ENCODE measurements at places on chromosomes 16 and 17.

GRCh38 chr17:9922012-9922848, 17.2 kb upstream of the RCVRN start:
- no peak for DNase-seq

DNA sequence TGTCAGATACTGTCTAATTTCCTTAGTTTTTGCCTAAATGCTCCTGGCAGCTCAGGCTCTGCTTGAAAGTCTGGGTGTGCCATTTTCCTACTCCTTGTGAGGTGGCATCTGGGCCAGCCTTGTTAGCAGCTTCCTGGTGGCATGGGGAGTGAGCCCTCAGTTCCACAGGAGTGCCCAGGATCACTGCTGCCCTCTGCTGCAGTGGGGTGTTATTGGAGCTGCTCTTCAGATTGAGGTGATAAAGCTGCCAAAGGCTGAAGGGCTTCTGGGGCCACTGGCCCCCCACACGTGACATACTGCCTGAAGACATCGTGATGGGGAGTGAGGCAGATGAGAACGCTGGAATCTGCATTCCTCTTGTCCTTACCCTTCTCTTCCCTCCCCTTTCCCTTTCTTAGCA, 27.4 kb downstream of the CEP95 start:
- no peak for DNase-seq

- no peak for DNase-seq
Measured at GRCh38 chr17:75237100-75238014, 24.0 kb downstream of the GGA3 start.

DNA sequence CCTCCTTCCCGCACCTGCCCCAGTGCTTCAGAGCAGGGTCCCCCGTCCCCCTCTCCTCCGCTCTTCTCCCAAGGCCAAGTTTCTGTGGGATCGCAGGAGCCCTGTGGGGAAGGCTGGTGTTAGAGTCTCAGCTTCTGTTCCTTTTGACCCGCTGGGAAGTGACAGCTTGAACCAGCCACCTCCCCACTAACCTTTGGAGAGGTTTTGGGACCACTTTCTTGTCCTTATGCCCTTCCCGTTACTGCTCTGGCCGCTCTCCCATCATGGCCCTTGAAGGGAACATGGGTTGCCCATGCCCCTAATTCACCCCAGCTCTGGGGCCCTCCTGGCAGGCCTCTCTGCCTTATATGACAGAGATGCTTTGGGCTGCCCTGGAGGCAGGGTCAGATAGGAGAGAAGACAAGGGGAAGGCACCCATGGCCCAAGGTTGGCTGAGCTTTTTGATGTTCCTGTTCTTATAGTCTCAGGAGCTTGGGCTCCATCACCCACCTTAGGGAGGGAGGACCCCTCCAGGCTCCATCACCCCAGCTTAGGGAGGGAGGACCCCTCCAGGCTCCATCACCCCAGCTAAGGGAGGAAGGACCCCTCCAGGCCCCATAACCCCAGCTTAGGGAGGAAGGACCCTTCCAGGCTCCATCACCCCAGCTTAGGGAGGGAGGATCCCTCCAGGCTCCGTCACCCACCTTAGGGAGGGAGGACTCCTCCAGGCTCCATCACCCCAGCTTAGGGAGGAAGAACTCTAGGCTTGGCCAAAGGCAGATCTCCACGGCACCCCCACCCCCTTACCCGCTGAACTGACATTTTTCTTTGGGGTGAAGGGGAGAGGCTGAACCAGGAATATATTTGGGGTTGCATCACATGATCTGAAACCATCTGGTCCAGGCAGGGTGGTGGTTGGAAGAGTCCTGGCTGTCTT, 45.0 kb downstream of the NT5M start:
- DNase-seq, result no peak

DNA sequence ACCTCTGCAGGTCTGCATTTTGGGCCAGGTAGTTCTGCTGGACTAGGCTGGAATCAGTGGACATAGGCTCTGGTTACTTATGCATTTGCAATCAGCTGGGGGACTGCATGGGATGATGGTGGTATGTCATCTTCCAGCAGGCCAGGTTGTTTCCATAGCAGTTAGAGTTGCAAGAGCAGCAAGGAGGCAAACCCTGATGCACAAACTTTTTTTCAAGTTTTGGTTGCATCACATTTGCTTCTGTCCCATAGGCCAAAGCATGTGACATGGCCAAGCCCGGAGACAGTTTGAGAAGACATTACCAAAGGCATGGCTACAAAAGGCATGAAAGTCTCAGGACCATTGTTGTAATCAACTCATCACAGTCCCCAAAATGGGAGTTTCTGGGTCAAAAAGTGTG, 58.2 kb downstream of the PRKCB start:
- DNase-seq, result no peak

DNA sequence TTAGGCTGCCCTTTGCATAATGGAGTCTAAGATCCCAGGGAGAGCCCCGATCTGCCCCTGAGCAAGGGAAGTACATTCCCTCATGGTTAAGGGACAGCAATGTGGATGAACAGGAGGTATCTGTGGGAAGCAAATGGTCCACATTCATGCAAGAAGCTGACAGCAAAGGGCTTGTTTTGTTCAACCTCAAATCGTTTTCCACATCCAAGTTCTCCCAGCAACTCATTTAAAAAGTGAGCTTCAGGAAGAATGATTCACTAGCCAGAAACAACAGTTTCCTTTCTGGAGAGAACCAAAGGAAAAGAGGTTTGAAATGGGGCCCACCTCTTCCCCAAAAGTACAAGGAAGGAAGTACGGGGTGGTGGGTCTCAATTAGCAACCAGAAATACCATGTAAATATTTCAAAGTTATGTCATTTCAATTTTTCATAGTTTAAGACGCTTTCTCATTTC, 9.4 kb downstream of the HSPB9 start:
- no peak for DNase-seq

DNA sequence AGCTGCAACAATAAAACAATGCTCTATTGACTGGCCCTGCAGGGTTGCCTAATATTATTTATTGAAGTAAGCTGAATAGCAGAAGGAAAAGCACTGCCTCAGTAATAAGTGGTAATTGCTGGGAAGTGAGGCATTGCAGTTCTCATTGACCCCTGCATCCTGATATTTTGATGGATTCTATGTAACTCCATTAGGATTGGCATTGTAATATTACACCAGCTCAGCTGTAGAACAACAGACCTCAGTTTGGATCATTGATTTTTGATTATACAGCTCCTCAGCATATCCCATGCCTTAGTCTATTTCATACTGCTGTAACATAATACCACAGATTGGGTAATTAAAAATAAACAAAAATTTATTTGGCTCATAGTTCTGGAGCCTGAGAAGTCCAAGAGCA, 650.6 kb upstream of the SALL1 start:
- DNase-seq, result peak; percentile 45

DNA sequence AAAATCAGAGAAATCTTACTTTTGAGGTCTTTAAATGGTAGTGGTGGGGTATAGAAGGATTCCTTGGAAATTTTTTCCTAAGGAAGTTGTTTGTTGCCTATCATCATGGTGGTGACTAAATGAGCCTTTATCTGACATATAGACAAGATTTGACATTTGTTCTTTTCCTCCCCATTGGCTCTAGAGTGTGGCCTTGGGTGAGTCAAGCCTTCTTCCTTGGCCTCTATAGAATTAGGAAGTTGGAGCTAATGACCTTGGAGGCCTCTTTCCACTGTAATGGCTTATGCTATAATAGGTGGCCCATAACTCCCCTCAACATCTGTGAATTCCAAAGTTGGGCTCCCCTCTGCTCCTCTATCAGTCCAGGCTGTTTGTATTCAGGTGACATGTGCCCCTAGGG, 79.1 kb upstream of the HNF1B start:
- no peak for DNase-seq

GRCh38 chr17:44722254-44722653, 13.8 kb downstream of the DBF4B start:
- DNase-seq, result no peak

DNA sequence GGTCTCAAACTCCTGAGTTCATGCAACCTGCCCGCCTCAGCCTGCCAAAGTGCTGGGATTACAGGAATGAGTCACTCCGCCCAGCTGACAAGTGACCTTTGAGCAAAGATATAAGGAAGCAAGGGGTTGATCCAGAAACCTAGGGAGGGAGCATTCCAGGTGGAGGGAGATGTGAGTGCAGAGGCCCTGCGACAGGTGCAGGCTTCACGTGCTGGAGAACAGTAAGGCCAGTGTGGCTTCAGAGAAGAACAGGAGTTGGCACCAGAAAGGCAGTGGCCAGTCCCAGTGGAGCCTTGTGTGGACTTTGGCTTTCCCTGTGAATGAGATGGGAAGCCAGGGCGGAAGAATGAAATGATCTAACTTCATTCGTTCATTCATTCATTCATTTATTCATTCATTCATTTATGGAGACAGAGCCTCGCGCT, 73.6 kb upstream of the HAS3 start:
- no peak for DNase-seq
